ENCODE measurements at places on chromosomes 5 and 9.

DNA sequence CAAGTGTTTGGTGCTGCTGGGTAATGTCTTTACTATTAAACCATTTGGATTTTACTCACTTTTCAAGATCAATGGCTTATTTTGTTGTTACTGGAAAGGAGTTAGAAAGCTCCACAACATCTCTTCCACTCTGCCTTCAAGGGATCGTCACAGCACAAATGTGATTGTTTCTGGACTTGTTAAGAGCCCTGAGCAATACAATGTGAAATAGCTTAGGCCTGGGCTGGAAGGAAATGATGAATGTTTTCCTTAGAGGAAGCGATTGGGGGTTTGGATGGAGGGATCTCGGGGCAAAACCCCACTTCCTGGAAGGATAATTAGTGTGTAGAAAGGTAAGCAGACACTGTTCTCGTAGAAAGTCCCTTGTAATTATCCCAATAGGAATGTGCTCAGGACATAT, 59.3 kb upstream of the MYO10 start:
- no peak for DNase-seq

- DNase-seq: no peak
Measured at GRCh38 chr5:36066001-36066539, 612 bp downstream of the UGT3A2 start.

DNA sequence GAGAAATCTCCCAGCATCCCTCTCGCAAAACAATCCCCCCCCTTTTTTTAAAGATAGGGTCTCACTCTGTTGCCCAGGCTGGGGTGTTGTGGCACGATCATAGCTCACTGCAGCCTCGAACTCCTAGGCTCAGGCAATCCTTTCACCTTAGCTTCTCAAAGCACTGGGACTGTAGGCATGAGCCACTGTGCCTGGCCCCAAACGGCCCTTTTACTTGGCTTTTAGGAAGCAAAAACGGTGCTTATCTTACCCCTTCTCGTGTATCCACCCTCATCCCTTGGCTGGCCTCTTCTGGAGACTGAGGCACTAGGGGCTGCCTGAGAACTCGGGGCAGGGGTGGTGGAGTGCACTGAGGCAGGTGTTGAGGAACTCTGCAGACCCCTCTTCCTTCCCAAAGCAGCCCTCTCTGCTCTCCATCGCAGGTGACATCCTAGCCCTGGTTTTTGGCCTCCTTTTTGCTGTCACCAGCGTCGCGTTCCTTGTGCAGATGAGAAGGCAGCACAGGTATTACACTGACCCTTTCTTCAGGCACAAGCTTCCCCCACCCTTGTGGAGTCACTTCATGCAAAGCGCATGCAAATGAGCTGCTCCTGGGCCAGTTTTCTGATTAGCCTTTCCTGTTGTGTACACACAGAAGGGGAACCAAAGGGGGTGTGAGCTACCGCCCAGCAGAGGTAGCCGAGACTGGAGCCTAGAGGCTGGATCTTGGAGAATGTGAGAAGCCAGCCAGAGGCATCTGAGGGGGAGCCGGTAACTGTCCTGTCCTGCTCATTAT, 6.8 kb downstream of the CA9 start:
- no peak for DNase-seq

DNA sequence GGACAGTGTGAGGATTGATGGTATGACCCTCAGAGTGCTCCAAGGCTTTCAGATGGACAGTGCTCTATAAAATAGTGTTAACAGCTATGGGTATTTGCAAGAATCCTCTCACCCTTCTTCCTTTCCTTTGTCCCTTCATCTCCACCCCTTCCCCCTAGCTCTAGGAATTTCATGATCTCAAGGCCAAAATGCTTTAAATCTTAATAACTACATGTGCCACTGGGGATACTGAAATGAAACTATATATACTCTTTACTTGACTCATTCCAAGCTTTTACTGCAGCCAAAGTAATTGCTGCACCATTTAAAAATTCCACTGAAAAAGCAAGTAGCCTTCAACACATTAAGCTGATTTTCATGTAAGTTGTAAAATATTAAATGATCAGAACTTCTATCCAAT, 361.6 kb upstream of the SLC30A5 start:
- DNase-seq: no peak

Measured in stimulated activated CD4-positive, alpha-beta T cell treated with anti-CD3 and anti-CD28 coated beads, TNF-alpha, amount 100 ng/mL, for 4 hours (primary cell).